ENCODE measurements at places on chromosomes 3 and 15.
A peak's percentile ranks its signal among the peaks of the same experiment; 100 is the strongest.

DNA sequence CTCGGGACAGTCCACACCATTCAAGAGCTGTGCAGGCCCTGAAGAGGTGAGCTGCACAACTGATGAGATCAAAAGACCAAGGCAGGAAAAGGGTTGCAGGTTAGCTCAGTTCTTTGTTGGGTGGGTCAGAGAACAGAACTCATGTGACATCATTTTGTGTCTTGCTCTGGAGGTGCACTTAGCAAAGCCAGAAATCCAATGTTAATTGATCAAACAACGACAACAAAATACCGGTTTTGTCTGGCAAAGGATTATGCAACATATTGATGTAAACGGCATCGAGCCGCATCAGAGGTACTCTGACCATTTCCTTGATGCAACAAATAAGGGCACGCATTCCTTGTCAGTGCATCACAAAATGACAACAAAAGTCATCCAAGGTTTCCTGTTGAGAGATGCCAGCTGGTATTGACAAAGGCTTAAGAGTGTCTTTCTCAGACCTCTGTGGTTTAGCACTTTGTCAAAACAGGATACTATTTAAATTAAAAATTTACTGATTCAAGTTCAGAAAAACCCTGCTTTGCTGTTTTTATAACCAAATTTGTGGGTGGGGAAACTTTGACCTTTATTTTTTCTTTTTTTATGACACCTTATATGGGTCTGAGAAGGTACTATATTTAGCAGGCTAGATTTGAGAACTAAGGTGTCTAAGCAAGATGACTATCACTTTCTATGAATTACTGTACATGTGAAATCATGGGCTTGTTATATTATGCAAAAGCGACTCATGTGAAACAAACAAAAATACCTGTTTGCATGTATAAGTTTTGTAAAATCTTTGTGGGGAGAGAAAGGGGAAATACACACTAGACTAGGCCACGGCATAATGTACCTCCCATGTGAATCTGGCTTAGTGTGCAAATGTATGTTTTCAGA, 496.1 kb downstream of the FOXP1 start:
- no peak for DNase-seq

GRCh38 chr3:50550079-50550736, 17.3 kb downstream of the C3orf18 start:
- DNase-seq: peak; percentile 71

DNA sequence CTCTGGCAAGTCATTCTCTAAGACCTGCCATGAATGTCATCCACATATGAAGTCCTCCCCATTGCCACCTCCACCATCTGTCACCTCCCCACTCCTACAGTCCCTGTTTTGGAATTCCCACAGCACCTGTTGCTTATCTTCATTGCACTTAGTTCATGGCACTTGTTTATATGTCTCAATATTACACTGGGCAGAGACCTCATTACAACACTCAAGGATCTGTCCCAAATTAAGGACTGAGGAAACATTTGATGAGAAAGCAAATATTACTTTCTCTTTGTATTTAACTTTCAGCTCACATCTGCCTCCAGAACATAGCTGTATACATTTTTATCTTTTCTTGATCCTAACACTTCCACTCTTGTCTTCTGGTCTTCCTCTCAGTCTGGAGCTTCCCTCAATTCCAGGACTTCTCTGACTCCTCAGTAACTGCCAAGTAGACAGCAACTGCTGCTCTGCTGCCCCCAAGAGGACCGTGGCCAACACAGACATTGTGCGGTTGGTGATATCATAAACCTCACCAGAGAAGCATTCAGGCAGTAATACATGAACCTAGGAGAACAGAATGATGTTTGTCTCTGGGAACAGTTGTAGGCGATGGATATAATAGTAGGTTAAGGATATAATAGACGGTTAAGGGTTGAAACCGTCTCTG, 45.0 kb upstream of the FGF12 start:
- DNase-seq: peak; percentile 61

DNA sequence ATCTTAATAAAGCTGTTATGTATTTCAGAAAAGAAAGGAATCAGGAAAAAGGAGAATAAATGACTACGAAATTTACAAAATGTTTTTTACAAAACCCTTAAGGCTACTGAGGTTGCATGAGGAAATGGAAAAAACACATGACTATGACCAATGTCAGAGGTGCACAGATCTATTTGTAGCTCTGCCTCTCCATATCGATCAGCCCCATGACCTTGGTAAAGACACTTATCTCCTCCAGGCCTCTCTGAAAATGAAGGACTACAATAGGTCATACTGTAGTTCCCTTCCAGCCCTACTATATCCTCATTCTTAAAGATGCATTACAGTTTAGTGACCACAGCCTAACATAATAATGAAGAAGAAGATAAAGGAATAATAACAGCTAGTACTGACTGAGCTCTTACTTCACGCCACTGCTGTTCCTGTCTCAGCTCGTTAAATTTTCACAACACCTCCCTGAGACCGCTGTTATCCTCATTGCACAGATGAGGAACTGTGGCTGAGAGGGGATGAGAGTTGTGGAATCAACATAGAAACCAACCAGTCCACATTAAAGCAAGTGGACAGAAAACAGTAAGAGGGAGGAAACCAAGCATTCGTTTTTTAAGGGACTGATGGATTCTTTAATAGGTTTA, 163.2 kb downstream of the MAGI1 start:
- no peak for DNase-seq

DNA sequence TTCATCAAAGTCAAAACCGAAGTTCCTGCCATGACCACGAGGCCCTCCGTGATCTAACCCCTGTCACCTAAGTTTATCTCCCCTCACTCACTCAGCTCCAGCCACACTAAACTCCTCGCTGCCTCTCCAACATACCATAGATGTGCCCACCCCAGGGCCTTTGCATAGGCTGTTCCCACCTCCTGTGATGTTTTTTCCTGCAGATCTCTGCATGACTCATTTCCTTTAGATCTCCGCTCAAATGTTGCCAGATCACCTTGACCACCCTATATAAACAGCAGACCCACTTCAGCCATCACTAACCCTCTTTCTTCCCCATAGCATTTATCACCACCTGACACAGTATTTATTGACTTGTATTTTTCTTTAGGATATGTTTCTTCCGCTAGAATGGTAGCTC, 58.5 kb downstream of the HRH1 start:
- no peak for DNase-seq

GRCh38 chr3:116877968-116878367, 168.4 kb downstream of the TUSC7 start:
- no peak for DNase-seq

DNA sequence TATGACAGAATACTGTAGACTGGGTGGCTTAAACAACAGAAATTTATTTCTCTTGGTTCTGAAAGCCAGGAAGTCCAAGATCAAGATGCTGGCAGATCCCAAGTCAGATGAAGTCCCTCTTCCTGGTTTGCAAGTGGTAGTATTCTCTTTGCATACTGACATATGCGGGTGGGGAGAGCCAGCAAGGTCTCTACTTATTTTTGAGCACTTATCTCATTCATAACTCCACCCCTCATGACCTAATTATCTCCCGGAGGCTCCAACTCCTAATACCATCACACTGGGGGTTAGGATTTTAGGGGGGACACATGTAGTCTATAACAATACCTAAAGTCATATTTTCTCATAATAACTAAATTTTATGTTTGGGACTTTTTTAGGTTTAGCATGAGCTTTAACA, 65.3 kb downstream of the BLM start:
- DNase-seq: no peak

Data from Right ventricle myocardium superior (tissue), 1 donor.